ENCODE measurements at places on chromosomes 6 and 20.

GRCh38 chr6:141105481-141105880 lies 1027.2 kb upstream of the GJE1 start:
- DNase-seq: no peak

- no peak for DNase-seq
Measured at GRCh38 chr20:10314198-10314597, 95.6 kb downstream of the SNAP25 start.

DNA sequence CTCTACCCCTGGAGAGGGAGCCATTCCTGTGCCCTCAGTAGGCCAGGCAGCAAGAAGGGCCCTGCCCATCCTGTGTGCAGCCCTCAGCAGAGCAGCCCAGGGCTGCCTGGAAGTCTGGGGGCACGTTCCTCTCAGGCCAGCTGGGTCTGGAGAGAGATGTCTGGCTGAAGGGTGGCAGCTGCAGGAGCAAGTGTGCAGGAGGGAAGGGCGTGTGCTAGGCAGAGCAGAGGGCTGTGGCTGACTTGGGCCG lies 62.7 kb downstream of the NOL4L start:
- no peak for DNase-seq

GRCh38 chr20:9705722-9706476 lies 133.0 kb downstream of the PAK5 start:
- no peak for DNase-seq

GRCh38 chr6:7798751-7799150 lies 72.9 kb downstream of the BMP6 start:
- no peak for DNase-seq

- DNase-seq: no peak
Measured at GRCh38 chr20:23228912-23229311, 121.7 kb upstream of the NXT1 start.

DNA sequence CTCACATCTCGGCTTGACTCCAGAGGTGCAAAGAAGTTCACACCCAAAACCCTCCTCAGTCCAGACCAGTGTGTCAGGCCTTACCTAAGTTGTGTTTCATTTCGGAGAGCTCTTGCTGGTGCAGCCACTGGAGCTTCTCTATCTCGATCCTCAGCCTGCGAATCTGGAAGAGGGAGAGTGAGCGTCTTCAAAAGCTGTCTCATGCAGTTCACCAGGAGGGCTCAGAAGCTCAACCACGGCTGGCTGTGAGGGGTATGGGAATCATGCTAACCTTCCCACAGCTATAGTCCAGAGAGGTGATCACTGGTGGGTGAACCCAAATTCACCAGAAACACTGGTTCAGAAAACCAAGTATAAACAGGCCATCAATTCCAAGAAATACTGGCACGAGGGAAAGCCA lies 129.4 kb downstream of the ZMYND8 start:
- no peak for DNase-seq

GRCh38 chr6:54730767-54731630 lies 115.6 kb upstream of the FAM83B start:
- DNase-seq: no peak

DNA sequence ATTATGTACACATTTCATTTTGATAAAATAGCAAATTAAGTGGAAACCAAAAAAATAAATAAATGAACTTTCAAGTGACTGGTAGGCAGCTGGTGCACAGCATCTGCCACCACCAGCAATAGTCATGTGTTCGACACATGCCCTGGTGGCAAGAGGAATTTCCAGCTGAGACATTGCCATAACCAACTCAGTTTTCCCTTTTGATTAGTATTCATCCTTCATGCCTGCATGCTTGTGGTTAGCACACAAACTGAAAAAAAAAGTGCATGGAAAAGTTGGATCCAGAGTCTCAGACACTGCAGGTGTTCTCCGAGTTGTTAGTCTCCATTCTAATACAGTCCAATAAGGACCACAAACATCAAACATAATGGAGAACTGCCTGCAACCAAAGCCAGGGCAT lies 156.0 kb upstream of the SOX4 start:
- no peak for DNase-seq

GRCh38 chr6:111553580-111553979 lies 52.1 kb downstream of the TRAF3IP2 start:
- DNase-seq: no peak

- DNase-seq: no peak
Measured at GRCh38 chr20:7038029-7038428, 270.5 kb downstream of the BMP2 start.

All from GM13976 (cell line).